ENCODE measurements at places on chromosomes 6 and 20.

DNA sequence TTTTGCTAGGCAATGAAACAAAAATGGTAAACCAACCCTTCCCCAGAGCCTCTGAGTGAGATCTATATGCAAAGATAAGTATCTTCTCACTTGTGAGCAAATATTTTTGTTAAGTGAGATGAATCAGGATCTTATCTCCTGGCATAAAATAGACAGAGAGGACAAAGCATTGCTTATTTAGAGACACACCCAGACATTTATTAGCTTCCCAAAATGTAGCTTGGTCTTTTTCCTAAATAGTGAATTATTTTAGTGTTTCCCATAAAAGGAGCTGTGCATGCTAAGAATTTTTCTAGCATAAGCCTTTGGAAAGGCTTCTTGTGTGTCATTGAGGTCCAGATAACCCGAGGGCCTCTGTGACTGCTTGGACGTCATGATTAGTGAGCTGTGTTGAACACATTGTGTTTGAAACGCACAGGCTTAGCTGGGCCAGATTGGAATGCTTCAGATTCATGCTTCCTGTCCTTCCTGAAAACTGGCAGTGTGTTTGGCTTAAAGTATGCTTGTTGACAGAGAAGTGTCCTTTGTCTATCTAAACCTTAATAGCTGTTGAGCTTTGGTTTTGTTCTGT lies 16.5 kb downstream of the MTHFD1L start:
- DNase-seq: peak; percentile 74

GRCh38 chr20:38055848-38056247 lies 22.3 kb downstream of the RPRD1B start:
- no peak for DNase-seq

DNA sequence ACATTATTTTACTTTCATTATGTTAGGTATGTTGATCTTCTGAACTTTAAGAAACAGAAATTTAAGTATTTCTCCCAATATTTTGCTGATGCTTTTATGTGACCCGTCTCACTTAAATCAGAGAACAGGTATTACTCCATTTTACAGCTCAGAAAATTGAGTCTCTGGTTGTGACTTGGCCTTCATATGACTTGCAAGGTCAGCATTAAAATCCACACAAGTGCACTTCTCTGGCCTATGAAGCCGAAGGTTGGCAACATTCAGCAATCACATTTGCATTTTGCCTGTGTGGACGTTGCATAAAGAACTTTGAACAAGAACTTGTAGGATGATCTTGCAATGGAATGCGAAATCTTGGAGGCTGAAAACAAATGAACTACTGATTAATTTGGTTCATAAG lies 10.1 kb upstream of the MYLIP start:
- DNase-seq: no peak

DNA sequence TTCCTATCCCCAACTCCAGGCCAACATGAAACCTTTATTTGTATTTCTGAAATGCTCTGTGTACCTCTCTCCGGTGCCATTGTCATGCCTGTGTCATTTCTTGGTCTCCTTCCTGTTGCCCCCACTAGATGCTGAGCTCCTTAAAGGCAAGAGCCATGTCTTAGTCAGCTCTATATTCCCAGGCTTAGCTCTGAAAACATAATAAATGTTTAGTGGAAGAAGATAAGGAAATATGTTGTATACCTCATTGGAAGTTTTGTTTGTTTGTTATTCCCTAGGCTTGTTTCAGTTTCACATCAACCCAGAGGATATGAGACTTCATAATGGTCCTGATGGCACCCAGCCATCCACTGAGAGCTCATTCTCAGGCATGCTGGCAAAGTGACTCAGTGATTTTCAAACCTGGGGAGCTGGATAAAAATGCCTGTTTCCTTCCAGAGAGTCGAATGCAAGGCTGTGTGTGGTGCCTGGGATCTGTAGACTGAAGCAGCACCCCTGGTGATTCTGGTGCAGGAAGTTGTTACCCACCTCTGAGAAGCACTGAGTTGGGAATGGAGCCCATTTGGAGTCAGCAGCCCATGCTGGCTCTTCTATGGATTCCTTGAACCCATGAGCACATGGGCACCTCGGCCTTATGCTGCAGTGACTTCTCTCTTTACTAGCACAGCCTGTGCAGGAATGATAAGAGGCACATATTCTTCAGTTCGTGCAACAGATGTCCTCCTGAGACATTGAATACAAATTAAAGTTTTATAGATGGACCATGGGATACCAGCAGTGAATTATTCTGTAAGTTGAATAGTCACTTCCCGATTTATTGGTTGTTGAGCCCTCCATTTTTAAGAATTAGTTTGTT lies 205.2 kb downstream of the FARS2 start:
- DNase-seq: no peak

GRCh38 chr6:55069132-55069781 lies 105.1 kb upstream of the HCRTR2 start:
- peak; percentile 35 for DNase-seq

Measured in fibroblast of skin of left biceps (primary cell).